ENCODE measurements at places on chromosomes 5 and 9.

DNA sequence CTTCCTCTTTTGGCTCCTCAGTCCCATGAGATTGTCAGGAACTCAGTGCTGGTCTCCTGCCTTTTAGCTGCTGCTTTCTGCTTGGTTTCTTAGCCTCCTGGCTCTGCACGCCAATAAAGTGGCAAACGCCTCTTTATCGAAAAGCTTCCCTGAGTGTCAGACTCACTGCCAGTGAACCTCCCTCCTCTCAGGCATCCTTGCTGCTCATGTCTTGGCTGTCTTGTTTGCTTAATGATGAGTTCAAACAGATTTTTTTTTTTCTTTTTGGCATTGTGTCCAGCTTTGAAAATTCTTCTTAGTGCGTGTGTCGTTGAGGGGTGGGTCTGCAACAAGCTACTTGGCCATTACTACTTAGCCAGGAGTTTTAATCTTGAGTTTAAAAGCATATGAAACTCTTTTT, 14.9 kb downstream of the RASGRF2 start:
- no peak for DNase-seq

DNA sequence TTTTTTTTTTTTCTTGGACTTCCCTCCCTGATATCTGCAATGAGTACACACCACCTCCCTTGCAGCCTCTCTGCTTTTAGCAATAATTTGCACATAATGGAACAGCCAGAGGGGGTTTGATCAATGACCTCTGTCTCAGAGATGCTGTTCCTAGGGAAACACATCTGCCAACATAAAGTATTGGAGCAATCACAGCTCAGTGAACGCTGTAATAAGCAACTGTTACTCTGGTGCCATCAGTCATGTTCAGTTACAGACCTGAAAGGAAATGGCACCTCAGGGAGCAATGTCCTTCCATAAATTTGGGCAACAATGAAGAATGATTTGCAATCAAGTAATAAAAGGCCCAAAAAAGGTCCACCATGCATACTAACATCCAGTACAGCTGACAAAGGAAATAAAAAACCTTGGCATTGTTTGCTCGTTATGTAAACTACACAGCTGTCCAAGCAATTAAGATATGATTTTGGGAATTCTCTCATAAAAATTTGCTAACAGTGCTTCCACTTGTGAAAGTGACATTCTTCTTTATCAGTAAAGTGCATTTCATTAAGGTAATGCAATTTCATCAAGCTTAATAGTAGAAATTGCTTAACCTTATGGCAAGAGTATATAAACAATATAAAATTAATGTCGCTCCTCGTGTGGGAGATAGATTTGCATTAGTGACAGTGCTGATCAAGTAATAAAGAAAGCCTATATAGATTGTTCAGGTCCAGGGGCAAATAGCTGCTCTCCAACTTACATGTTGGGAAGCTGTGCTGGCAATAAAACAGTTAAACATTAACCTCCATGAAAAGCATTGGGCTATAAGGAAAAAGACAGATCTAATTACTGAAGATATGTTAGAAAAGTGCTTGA, 167.8 kb downstream of the RASEF start:
- no peak for DNase-seq

- no peak for DNase-seq
These were observed 396.9 kb downstream of the ENC1 start for GRCh38 chr5:74243634-74244033.

GRCh38 chr9:99387431-99387830, 165.3 kb downstream of the SEC61B start:
- no peak for DNase-seq
